ENCODE measurements at places on chromosomes 7 and 10. TPM values are rescaled to one million over a fixed set of nuclear protein-coding genes. Genes with fewer than 3 reads are reported as not detected.

Gene TMEM196
- total RNA-seq: 0.68 TPM

Gene LIPN
- total RNA-seq: 0.24 TPM

Gene OPALIN
- not detected for total RNA-seq

Gene CAMK2B
- 7.6 TPM for total RNA-seq

Gene C10orf143
- total RNA-seq: 1.8 TPM

Gene GPR141
- not detected for total RNA-seq

Gene FZD1
- total RNA-seq: 23.8 TPM

Gene PDE6C
- total RNA-seq: not detected

Gene SCART1
- 1.4 TPM for total RNA-seq

Gene AKR1C4
- 2.0 TPM for total RNA-seq

Gene GPER1
- 5.0 TPM for total RNA-seq

Gene HMX2
- total RNA-seq: 0.19 TPM

Gene DNAJB9
- total RNA-seq: 16.9 TPM

Gene GJD4
- 0.17 TPM for total RNA-seq

Measured in type B pancreatic cell (in vitro differentiated cells).